ENCODE measurements at places on chromosomes 6 and 20.

DNA sequence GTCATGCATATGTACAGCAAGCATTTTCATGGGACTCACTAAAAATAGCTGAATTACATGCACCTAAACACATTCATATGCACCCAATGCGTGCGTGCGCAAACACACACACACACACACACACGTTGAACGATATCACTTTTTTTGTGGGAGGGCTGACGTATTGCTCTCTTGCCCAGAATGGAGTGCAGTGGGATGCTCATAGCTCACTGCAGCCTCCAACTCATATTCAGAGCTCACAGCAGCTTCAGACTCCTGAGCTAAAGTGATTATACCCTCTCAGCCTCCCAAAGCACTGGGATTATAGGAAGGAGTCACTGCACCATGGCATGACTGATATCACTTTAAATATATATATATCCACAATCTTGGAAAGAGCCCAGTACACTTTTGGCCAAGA lies 620.4 kb upstream of the MANEA start:
- DNase-seq: no peak

GRCh38 chr20:38084425-38084951 lies 50.9 kb downstream of the RPRD1B start:
- no peak for DNase-seq

DNA sequence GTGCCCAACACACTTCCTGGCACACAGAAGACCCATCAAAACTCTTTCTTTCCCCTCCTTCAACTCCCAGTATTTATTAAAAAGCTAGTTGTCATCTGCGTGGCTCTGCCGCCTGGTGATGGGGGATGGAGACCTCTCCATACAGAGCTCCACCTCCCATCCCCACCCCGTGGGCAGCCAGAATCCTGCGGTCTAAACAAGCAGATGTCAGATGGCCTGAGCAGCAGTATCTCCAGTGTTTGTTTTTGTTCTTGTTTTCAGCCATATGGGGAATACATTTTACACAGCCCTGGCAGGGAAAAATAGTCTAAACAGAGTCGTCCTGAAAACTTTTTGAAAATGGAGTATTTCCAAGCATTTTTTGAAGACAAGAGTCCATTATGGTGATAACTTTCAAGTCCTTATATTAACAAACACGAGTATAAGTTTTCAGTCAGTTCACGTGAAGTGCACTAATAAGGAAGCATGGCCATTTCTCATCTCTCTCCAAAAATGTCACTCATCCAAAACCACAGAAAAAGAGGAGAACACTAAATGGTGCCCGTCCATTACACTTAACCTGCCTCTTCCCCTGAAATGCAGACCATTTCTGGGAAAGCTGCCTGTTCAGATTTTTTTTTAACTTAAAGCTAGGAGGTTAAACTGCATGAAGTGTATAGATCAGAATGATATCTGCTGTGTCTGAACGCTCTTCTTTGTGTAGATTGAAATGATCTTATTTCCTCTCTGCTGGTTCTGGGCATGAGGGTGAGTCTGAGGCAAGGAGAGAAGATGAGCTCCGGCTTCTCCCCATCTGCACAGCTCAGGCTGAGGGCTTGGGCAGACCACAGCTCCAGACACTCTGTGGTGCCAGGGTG lies 91.0 kb downstream of the TCP11 start:
- DNase-seq: no peak

GRCh38 chr20:37977338-37977737 lies 55.9 kb downstream of the TTI1 start:
- DNase-seq: no peak

GRCh38 chr6:161019324-161019839 lies 27.8 kb downstream of the MAP3K4 start:
- DNase-seq: no peak

GRCh38 chr20:9035126-9035525 lies 33.8 kb upstream of the PLCB4 start:
- DNase-seq: no peak

DNA sequence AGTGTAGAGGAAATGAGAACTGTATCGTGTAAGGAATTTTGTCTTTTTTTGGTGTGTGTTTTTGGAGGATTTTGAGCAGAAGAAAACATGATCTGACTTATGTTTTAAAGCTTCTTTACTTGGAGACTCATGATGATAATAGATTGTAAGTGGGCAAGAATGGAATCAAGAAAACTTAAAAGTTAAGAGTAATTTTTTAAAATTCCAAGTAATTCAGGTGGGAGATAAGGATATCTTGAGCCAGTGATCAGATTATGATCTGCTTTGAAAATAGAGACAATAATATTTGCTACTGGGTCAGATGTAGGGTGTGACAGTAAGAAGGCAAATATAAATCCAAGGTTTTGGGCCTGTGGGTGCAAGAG lies 734 bp downstream of the ZSCAN26 start:
- no peak for DNase-seq

DNA sequence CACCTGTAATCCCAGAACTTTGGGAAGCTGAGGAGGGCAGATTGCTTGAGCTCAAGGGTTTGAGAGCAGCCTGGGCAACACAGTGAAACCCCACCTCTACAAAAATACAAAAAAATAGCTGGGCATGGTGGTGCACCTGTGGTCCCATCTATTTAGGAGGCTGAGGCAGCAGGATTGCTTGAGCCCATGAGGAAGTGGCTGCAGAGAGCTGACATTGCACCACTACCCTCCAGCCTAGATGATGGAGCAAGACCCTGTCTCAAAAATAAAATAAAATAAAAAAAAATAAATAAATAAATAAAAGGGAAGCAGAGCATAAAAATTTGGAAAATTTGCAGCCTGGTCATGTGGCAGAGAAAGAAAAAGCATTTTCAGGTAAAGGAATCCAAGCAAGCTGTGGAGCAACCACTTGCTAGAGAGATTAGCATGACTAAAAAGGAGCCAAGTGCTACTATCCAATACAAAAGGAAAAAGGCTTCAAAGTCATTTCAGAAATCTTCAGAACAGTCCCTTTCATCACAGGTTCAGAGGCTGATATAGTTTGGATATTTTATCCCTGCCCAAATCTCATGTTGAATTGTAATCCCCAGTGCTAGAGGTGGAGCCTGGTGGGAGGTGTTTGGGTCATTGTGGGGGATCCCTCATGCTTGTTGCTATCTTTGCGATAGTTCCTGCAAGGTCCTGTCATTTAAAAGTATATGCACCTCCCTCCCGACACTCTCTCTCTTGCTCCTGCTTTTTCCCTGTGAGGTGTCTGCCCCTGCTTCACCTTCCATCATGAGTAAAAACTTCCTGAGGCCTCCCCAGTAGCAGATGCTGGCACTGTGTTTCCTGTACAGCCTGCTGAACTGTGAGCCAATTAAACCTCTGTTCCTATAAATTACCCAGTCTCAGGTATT lies 11.2 kb upstream of the TTK start:
- DNase-seq: no peak

DNA sequence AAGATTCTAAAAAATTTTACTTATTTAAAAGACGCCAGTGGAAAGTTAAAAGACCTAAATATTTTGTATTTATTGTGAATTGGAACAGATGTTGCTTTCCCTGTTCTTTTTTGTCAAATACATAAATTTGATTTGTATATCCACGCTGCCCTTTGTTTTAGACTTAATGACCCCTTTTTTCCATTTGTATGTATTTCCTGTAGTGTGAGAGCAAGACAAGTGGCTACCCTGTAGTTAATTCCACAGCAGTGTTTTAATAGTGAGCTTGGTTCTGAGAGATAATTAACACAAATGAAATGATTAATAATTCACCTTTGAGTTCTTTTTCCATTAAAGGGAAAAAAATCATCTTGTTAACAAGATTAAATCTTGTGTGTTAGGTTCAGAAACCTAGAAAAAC lies 16.6 kb downstream of the SH3BGRL2 start:
- DNase-seq: no peak

GRCh38 chr6:128606611-128607010 lies 86.2 kb upstream of the PTPRK start:
- no peak for DNase-seq

GRCh38 chr6:7541175-7542064 lies at the start of gene DSP:
DSP (plus strand) TSS chr6:7541671; CDS start chr6:7541916, 245 bp downstream.
- no peak for DNase-seq

GRCh38 chr20:47753576-47754387 lies 31.5 kb downstream of the SULF2 start:
- DNase-seq: no peak

DNA sequence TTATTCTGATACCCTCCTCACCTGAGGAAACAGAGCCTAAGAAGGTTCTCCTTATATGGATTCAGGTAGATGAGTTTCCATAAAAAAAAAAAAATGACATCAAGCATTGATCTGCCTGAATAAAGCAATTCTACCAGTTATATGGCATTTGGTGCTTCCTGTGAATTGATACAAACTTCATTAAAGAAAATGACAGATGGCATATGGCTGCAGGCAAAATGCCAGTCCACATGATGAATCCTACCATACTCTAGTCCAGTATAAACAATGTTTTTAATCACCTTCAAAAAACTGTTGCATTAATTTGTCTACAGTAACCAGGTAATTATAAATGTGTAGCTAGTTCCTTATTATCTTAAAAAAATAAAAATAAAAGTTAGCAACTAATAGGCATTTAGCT lies 559.2 kb upstream of the FLRT3 start:
- DNase-seq: no peak

DNA sequence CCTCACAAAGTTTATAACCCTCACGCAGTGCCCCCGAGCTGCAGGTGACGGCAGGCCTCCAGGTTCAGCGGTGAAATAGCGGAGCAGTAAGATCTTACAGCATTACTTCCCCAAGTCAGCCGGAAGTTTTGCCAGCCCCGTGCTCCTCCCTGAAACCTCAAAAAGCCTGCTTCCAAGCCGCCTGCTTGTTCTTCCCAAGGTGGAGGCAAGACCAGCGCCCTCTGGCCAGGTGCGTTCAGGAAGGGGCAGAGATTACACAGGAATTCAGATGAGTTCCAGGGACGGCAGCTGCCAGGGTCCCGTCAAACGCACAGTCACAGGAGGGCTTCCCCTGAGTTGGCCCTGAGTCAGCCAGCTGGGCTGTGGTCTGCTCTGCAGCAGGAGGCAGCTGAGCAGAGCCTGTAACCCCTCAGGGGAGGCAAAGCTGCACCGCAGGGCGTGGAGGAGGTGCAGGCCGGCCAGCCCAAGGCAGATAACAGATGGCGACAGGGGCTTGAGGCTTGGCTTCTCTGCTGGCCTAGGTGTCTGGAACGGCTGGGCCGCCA lies 124.1 kb upstream of the RPS6KA2 start:
- no peak for DNase-seq

- DNase-seq: no peak
These were observed 93.6 kb upstream of the CDYL start for GRCh38 chr6:4682431-4683097.

All from activated CD8-positive, alpha-beta memory T cell treated with anti-CD3 and anti-CD28 coated beads for 1 hour (primary cell).